ENCODE measurements at places on chromosomes 1 and 21.

DNA sequence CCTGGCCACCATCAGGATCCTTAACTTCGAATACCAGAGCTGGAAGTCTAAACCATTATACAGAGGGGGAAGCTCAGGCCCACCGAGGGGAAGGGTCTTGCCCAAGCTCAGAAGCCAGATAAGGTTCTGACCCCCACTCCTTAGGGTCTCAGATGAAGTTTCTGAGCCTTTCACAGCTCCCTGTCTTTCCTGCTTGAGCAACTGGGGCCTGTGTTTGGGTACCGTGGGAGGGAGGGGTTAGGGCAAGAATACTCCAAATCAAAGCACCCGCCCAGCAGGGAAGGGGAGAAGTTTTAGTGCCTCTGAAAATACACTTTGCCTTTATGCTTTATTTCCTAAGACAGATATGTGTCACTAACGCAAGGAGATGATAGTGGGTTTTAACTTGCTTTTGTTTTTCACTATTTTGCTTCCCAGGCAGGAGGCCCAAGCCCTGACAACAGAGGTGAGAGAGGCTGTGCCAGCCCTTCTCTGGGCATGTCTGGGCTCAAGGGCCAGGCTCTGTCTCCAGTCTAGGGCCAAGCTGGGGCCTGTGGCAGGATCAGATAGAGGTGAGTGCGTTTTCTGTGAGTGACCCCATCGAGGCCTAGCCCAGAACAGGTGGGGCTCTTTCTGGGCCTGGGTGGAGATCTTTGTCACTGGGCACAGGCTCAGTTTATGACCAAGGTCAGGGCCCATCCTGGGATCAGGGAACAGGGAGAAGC is 20.5 kb upstream of the TENT5B start:
- no peak for DNase-seq

DNA sequence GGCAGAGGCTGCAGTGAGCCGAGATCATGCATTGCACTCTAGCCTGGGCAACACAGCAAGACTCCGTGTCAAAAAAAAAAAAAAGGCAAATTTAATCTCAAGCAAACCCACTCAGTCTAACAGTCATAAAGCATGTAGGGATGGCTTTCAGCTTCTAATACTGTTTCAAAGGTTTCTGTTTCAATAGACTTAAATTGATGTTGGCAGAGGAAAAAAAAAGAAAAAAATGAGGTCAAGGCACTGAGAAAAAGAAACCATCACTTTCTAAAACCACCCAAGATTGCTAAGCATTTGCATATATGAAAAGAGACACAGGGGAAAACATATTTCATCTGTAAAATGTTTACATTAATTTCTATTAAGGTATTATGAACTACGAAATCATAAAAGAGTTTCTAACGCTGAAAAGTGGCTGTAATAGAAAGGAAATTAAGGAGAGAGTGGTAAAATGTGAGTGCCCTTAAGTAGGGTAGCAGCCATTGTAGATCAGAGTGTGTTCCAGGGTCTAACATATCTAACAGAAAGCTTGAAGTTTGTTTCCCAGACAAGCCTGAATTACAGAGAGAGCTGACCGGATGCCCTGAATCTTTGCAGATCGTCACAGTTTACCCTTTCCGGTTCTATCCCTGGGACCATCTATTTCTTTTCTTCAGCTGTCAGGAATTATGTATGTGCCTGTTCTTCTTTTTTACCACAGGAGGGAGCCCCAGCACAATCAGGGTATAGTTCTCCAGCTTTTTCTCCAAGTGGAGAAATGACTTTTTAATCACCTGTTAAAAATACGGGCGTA is 70.0 kb downstream of the PLD5 start:
- DNase-seq = no peak

- no peak for DNase-seq
These were observed 26.1 kb upstream of the PSMG1 start for GRCh38 chr21:39209334-39209688.

DNA sequence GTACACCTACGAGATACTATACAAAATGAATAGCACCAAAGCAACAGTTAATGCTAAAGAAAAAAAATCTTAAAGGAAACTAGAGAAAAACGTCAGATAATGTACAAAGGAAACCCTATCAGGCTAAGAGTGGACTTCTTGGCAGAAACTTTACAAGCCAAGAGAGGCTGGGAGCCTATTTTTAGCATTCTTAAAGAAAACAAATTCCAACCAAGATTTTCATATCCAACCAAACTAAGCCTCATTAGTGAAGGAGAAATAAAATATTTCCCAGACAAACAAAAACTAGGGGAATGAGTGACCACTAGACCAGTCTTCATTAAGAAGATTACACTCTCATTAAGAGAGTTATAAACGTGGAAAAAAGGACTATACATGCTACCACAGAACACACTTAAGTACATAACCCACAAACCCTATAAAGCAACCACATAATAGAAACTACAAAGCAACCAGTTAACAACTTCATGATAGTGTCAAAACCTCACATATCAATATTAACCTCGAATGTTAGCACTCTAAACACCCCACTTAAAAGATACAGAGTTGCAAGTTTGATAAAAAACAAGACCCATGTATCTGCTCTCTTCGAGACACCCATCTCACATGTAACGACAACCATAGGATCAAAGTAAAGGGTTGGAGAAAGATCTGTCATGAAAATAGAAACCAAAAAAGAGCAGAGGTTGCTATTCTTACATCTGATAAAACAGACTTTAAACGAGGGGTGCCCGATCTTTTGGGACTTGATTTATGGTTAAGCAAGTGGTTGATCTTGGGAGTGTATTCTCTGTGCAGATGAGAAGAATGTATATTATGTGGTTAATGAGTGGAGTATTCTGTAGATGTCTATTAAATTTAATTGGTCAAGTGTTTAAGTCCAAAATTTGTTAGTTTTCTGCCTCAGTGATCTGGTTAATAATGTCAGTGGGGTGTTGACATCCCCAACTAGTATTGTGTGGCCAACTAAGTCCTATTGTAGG is 1301.4 kb downstream of the PLA2G4A start:
- no peak for DNase-seq

DNA sequence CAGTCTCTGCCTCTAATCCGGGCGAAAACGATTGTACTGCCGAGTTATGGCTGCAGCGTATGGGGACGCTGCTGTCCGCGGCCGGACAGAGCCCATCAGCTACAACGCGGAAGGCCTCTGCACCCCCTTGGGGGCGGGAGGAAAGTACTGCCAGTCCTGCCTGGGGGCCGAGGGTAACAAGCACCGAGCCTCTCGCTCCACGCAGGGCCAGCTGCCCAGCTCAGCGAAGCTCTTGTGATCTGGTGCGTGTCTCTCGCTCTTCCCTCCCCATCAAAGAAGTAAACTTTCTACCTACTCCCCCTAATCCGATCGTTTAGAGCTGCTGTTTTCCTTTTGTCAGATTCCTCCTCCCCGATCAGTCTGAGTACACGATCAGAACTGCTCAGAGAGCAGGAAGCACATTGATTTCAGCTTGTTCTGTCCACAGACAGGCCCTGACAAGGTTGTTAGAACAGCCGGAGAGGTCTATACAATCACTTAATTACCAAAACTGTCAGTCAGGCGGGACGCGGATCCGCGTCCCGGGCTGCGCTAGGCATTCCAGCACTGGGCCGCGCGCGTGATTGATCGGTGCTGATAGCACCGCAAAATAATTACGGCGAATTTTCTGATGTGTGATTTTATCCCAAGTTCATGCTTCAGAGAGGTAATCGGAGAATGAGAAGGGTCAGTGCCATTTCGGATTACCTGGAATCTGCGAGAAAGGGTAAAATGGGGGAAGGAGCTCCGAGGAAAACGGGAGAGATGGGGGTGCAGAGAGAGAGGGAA is 8.7 kb upstream of the BARHL2 start:
- no peak for DNase-seq

GRCh38 chr1:80155371-80155770 is 1148.8 kb upstream of the ADGRL4 start:
- DNase-seq = no peak

DNA sequence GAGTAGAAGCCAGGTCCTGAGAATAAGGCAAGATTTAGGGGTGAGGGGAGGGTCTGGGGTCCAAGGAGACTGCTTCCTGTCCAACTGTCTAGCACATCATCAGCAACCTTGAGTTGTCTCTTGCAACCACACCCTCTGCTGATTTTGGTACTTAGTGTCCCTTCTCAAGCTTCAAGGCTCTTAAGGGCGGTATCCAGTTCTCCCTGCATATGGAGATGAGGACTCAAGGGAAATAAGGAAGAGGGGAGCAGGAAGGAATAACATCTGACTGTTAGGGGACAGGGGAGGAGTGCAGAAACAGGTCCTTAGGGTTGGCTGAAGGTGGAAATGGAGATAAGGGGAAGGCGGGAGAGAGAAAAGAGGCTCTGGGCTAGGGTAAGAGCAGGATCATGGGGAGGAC is 12.3 kb downstream of the MYOG start:
- DNase-seq = no peak

- peak; percentile 86 for DNase-seq
These were observed 14.0 kb upstream of the THEMIS2 start for GRCh38 chr1:27858072-27858948.

DNA sequence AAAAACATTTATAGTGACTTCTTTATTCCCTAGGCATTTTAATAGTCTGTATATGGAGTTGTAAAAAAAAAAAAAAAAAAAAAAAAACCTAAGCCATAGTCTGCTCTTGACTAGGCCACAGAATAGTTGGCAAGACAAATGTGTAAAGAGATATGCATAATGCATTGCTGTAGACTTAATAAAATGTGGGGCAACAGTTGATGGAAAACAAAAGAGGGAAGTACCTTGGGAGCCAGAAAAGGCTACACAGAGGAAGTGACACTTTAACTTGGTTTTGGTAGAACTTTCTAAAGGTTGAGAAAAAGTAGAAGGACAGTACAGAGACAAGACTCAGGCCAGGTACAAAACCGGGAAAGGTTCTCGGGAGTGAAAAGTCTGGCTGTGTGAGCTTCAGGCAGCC is 802.9 kb upstream of the ADAMTS5 start:
- no peak for DNase-seq

DNA sequence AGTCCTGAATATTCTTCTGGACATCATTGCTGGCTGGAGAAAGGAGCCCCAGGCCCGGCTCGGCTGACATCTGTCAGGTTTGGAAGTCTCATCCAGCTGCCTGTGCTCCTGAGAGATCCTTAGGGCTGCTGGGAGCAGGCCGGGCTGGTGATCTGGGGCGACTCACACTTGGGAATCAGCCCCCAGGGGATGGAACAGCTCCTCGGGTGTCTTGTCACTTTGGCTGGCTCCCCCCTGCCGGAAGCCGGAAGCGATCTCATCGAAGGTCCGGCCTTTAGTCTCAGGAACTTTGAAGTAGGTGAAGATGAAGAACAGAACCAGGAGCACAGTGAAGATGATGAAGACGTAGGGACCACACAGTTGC is 31.8 kb downstream of the SLC2A1 start:
- DNase-seq = no peak

GRCh38 chr1:235069577-235070563 is 58.8 kb downstream of the TOMM20 start:
- DNase-seq = no peak

GRCh38 chr1:93033029-93033428 is 46.1 kb upstream of the MTF2 start:
- DNase-seq = no peak

GRCh38 chr1:235745503-235746136 is 96.0 kb upstream of the GNG4 start:
- DNase-seq = no peak

- DNase-seq = no peak
These were observed 535.1 kb downstream of the MATN1 start for GRCh38 chr1:30188329-30188728.

DNA sequence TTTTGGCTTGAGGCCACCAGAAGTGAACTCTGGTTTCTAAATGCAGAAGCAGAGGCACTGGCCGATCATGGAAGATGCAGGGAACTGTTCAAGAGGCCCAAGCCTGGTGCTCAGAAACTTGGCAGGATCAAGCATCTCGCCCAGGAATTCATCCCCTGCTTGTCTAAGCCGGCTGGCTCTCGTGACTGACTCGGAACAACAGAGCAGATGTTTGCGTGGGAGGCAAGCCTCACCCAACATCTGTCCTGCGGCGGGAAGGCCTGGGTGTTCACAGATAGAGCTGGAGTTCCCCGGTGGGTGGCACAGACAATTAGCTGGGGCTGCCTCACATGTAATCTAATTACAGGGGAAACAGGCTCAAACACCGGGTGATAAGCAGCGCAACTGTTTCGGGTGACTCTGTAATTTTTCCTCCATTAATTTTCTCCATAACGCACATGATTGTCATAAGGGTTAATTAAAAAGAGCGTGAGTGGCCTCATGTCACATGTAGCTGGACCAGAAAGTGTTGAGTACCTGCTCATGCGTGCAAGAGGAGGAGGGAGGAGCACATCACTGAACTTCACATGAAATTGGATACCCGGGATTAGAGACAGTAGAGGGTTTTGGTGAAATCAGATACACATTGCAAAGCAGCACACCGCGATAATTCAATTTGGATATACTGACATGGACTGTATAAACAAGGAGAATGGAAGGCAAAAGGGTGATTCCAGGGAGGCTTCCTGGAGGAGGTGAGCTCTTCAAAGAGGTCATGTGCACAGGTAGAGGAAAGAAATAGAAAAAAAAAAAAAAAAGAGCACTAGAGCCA is 180.0 kb downstream of the ETS2 start:
- DNase-seq = no peak

- DNase-seq = no peak
These were observed 87.4 kb downstream of the GPR52 start for GRCh38 chr1:174535207-174535606.

DNA sequence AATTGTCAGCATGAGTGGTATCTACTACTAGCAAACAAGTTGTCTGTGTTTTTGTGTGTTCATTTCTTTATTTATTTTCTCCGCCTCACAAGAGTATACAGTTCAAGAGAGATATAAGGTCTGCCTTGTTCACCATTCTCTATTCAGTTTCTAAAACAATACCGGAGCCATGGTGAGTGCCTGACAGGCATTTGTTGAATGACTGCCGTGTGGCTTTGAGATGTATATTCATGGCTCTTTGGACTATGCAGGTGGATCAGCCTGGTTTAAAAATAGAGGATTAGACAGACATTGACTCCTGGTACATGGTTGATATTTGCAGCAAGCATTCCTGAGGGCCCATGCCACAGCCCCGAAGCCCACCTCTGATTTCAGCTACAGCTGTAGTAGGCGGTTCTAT is 89.7 kb downstream of the PGM1 start:
- no peak for DNase-seq

DNA sequence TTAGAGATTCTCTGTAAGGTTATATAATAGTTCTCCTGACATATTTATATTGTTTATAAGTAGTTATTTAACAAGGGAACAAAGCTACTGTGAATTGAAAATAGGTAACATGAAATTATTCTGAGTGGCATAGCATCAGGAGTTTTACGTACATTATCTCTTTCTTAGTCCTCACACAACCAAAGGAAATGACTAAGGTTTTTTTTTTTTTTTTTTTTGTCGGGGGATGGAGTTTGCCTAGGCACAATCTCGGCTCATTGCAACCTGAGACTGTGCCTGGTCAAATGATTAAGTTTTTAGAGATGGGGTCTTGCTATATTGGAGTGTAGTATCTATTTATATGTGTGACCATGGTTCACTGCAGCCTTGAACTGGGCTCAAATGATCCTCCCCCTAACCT is 24.9 kb downstream of the TMED5 start:
- no peak for DNase-seq

GRCh38 chr1:212351588-212352362 is 62.9 kb downstream of the PACC1 start:
- no peak for DNase-seq

Data from activated CD4-positive, alpha-beta T cell treated with anti-CD3 and anti-CD28 coated beads, Interleukin-2, amount 50 U/mL, for 1 hour (primary cell).